Stimulated activated naive CD4-positive, alpha-beta T cell treated with Interleukin-2 at 50 U/mL for 16 hours (primary cell): ENCODE measurements at places on chromosomes 5 and 9.

DNA sequence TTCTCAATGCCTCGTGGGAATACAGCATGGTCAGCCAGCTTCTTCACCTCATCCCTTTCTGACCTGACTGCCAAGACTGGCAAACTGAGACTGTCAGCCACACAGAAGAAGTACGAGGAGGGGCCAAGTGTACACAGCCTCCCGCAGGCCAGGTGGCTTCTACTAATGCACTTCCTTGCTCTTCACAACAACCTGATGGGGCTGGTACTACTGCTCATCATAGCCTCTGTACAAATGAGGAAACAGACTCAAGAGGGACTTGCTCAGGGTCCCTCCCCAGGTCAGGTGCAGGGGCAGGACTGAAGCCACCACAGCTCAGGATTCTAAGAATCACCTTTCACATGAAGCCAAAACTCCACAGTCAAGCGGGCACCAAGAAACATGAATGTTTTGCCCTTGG is 21.3 kb downstream of the NIPAL4 start:
- DNase-seq, result no peak

- DNase-seq, result no peak
Measured at GRCh38 chr5:113233606-113234005, 201.2 kb downstream of the TSSK1B start.

DNA sequence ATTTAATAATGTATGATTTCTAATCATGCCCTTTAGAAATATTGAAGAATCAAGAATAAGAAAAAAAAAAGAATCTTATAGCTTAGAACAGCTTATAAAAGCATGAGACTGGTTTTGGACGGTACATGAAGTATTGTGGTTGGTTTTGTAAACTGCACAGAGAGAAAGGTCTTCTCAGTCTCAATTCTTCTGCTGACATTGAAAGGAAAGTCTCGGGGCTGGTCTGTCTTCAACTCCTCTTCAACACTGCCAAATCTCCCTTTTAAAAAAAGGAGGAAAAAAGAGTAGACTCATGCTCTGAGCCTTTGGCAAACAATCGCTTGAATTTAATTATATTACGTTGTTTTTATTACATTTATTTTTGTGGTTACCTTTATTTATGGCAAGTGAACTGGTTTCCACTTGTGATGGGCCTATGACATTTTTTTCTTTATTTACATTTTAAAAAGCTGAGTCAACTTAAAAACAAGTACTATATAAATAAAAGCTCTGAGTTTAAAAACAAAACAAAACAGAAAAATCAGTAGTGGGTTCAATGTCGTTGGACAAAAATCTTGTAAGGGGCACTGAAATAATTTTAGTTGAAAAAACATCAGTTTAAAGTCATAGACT is 32.8 kb upstream of the EBF1 start:
- DNase-seq, result no peak

DNA sequence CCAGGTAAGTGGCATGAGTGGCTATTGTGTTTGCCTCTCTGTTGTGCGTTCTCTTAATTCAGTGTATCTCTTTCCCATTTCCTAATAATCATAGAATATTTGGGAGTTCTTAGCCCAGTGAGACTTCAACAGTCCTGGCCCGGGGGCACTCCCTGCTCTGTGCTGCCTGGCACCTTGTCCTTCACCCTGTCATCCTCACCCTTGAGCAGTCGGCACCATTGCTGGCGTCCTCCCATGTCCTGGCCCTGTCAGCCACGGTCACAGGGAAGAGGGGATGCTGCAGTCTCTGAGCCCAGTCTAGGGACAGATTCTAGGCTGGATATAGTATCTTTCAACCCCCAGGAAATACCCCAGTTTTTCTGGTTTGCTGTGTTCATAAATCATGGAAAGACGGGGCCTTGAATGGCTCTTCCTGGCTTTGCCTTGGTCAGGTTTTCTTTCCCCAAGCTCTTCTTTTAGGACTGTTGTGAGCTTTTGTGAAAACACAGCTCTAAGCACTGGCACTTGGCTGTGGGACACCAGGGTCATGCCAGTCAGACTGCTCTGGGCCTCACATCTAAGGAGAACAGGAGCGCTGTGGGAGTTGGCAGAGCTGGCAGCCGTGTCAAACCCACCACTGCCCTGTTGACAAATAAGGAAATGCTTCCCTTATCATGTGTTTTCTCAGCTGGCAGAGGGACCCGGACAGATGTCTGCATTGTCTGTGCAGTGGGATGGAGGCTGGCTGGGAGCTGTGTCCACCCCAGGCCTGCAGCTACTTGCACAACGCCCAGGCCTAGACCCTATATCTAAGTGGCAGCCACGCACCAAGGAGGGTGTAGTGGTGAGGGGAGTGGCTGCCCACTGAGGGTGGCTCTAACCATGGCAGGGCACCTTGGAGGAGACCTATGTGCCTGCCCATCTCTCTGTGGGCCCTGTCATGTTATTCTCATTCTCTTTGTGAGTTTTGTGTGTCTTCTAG is 378.6 kb downstream of the ICE1 start:
- no peak for DNase-seq

DNA sequence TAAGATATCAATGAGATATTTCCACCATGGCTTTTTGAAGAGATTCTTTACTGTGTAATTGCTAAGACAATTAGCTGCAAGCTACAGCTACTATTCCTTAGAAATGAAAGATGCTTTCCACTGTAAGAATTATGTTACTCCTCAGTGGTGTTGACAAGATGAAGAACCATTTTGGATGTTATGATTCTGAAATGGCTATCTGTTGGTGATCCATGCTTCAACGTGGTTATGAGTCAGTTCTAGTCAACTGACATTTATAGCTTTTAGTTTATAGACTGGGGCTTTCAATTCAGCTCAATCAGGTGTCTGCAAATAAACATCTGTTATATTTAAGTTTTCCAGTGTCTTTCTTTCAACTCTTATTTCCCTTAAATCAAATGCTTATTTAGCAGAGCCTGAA is 93.7 kb downstream of the SGCD start:
- no peak for DNase-seq

GRCh38 chr5:28415791-28416443 is 1377.5 kb upstream of the CDH9 start:
- no peak for DNase-seq

DNA sequence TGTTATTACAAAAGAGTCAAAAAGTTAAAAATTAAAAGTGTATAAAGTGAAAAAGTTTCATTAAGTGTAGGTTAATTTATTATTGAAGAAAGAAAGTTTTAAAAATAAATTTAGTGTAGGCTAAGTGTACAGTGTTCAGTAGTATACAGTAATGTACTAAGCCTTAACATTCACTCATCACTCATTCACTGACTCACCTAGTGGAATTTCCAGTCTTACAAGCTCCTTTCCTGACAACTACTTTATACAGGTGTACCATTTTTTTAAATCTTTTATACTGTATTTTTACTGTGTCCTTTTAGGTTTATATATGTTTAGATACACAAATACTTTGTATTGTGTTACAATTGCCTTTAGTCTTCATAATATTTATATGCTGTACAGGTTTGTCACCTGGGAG is 530.2 kb upstream of the FAM174A start:
- no peak for DNase-seq

DNA sequence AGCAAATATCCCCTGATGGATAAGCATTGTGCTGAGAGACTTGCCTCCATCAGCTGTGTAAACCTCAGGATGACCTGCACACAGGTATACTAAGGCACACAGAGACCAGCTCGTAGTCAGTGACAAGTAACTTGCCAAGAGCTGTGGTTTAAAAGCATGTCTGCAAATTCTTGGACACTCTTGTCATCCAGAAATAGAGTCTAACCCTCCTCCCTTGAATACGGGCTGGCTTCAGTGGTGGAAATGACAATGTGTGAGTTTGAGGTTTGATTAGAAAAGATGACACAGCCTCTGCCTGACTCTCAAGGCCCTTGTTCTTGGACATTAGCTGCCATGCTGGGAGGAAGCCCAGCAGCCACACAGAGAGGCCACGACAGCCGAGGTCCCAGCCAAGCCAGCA is 114.4 kb downstream of the GADD45G start:
- DNase-seq, result no peak

- DNase-seq, result no peak
Measured at GRCh38 chr9:90890146-90890810, 88.7 kb downstream of the SYK start.

GRCh38 chr9:135772056-135772646 is 70.2 kb downstream of the KCNT1 start:
- no peak for DNase-seq

GRCh38 chr5:130555429-130555828 is 609.6 kb downstream of the HINT1 start:
- no peak for DNase-seq

- no peak for DNase-seq
Measured at GRCh38 chr5:136162008-136162407, 29.4 kb downstream of the SMAD5 start.

GRCh38 chr5:72107901-72108201 is 576 bp downstream of the MAP1B start:
- DNase-seq, result no peak

DNA sequence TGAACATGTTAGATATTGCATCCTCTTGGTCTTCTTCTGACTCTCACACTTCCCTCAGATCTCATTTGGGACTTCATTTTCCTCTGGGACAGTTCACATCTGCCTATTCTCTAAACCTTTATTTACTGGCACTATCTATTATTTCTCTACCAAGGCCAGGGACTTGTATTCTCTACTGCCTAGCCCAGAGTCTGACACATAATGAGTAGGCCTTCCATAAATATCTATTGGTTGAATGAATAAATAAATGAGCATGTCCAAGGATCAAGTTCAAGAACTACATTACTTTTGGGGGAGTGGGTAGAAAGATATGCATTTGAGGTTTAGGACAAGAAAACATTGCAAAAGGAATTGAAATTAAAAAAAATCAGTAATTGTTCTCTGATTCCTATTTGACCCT is 250.3 kb downstream of the TRIM32 start:
- no peak for DNase-seq

- DNase-seq, result no peak
Measured at GRCh38 chr9:32939576-32939975, 61.9 kb downstream of the APTX start.

GRCh38 chr9:4686112-4686511 is 6.7 kb downstream of the CDC37L1 start:
- DNase-seq, result no peak
